Stimulated activated CD4-positive, alpha-beta T cell treated with anti-CD3 and anti-CD28 coated beads, Interleukin-1b, Interleukin-23, amount 100 ng/mL, for 24 hours (primary cell): ENCODE measurements at places on chromosomes 2 and 18.

DNA sequence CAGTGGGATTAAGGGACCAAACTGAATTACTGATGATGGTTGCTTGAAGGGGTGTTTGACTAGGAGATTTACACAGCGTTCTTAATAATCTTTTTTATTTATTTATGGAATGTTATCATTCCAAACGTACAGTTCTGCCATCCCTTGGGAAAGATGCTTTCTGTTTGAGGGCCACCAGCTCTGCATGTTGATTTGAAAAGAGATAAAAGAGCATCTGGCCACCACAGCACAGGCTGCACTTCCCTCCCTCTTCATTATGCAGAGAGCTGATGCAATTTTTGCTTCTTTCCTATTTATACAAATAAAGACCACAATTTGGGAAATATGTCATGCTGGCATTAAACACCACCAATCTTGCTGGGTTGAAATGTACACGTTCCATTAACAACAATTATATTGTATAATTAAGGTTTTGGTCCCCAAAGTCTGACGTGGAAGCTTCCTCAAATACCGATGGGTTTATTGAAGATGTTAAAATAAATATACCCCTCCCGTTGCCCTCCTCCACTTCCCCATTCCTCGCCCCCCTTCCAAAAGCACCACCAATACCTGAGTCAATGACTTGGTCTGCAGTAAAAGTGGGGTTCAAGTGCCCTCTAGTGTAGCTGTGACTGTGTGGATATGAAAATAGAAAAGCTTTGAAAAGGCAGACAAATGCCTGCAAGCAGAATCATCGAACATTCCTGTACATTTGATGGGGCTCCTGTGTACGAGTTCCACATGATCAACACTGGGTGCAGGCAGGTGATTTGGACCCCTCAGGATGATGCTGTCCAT lies 211.9 kb downstream of the HRH4 start:
- no peak for DNase-seq

- no peak for DNase-seq
Measured at GRCh38 chr2:232655392-232655791, 22.0 kb downstream of the EFHD1 start.

GRCh38 chr2:239584986-239585385 lies 184.2 kb upstream of the HDAC4 start:
- no peak for DNase-seq

DNA sequence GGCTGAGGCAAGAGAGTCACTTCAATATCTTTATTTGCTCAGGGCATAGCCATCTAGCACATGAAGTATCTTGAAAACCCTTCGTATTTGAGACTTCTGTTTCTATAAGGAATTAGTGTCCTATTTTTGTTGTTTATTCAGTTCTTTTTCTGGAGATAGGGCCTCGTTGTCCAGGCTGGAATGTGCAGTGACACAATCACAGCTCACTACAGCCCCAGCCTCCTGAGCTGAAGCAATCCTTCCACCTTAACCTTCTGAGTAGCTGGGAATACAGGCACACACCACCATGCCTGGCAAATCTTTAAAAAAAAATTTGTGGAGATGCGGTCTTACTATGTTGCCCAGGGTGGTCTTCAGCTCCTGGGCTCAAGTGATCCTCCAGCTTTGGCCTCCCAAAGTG lies 50.6 kb downstream of the PSMD14 start:
- no peak for DNase-seq

GRCh38 chr2:141055531-141055930 lies 1075.3 kb downstream of the LRP1B start:
- no peak for DNase-seq

DNA sequence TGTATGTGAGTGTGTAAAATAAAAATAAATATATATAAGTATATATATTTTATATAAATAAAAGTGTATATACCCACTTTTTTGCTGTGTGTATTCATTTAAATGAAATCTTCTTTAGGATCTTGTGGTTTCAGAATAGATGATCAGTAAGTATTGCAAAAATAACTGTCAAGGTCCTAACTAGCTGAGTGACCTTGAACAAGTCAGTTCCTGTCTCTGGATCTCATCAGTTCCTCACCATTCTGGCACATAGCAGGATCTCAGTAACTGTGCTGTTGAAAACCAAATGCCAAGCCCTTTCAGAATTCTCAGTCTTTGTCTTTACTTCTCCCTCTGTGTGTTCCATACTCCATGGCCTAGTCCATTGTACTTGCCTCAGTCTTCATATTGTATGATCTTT lies 115.3 kb upstream of the CXCR4 start:
- no peak for DNase-seq

DNA sequence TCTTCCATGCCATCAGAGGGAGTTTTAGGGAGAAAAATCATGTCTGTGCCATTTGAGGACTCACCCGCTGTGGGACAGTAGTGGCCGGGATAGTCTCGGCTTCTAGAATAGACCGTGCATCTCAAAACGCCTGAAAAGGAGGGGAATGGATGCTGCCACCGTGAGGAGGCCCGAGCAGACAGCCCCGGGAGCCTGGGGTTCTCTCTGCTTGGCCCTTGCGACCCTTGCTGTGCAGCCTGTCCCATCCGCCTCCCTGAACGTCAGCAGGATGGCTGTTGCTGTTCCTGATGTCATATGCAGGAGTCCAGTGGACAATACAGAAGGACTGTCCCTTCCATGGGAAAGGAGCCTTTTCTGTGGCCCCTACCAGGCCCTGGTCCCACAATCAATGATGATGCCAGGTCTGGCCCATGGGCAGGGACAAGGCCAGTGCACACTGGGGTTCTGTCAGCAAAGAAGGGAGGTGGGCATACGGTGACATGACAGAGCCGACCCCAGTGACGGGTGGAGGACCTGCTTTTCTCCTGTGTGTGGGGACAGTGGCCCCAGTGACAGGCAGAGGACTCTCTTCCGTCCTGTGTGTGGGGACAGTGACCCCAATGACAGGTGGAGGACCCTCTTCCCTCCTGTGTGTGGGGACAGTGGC lies 58.8 kb downstream of the ACKR3 start:
- DNase-seq, result no peak
